ENCODE measurements at places on chromosomes 16 and 17. TPM values are rescaled to one million over a fixed set of nuclear protein-coding genes. Genes with fewer than 3 reads are reported as not detected.
A peak's percentile ranks its signal among the peaks of the same experiment; 100 is the strongest.

DNA sequence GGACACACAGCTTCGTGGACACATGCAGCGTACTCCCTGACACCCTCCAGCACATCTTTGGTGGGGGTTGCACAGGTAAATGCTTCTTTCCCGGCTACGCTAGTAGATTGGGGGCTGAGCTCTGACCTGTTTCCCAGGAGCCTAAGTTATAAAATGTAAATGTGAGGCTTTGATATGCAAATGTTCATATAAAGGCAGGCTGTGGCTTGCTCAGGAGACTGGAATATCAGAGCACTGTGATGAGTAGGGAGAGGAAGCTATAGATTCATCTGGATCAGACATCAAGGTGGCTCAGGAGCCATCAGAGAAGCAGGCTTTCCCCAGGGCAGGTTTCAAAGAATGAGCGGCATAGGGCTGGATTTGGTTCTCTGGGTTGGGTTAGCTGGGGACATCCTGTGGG is 3.4 kb upstream of the ETV4 start:
- DNase-seq = no peak
- peak overlapping the region; percentile 2 for H3K27ac ChIP-seq
- no peak overlapping the region for H3K4me3 ChIP-seq
- peaks cover 12% of the 10 kb centered on the region for H3K27me3 ChIP-seq
- no peaks in the 10 kb centered on the region for H3K36me3 ChIP-seq
- peaks cover 52% of the 10 kb centered on the region for H3K4me1 ChIP-seq

- no peaks in the 10 kb centered on the region for H3K36me3 ChIP-seq
- H3K27ac ChIP-seq = no peak overlapping the region
- H3K4me3 ChIP-seq = no peak overlapping the region
- peaks cover 4% of the 10 kb centered on the region for H3K27me3 ChIP-seq
- H3K4me1 ChIP-seq = peaks cover 11% of the 10 kb centered on the region
These were observed 14.7 kb downstream of the TPPP3 start for GRCh38 chr16:67378642-67379041.

DNA sequence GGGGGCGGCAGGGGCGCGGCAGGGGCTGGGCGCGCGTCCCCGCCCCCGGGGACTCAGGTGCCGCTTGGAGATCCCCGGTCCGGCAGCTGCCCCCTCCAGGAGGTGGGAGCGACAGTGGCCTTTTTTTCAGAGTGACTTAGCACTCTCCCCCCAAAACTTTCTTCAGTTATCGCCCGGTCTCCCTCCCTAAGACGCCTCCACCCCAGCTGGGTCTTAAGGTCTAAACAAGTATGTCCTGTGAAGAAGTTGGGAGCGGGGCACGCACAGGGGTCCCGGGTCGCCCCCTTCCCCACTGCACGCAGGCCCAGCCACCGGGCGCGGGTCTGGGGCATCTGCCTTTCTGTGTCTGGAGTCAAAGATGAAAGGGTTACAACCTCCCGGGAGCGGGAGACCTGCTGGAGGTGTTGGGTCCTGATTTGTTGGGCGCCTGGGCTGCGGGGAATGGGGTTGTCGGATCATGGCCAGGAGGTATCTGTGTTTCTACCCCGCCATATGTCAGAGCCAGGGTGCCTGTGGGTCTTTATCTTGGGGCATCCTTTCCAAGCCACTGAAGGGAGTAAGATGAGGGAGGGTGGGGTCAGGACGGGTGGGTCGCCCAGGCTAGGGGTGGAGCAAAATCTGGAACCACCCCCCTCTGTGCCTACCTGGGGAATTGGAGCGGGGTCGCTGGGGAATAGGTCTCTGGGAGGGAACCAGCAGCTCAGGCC is 757 bp downstream of the FMNL1 start:
- peaks cover 66% of the 10 kb centered on the region for H3K27me3 ChIP-seq
- no peaks in the 10 kb centered on the region for H3K36me3 ChIP-seq
- H3K4me3 ChIP-seq = peak overlapping the region; percentile 57
- no peak for DNase-seq
- H3K27ac ChIP-seq = no peak overlapping the region

DNA sequence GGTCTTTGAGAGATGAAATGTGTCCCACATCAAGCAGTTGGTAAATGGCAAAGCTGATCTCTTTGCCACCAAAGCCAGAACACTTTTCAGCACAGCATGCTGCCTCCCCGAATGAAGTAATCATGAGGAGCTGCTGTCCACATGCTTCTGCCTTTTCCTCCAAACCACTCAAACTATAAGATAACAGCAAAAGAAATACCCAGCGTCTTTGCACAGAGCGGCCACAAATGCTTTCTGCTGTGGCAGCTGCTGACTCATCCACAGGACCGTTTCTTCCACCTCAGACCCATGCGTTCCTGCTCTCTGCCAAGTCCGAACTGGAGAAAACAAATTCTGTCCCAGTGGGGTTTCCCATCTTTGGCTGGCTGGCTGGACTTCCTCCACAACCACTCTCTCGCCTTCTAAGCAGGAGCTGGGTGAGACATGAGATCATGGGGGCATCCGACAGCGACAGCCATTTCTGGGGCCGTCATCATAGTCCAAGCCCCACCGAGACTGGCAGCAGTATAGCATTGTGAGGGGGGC is 27.1 kb downstream of the TBC1D3B start:
- no peak for DNase-seq
- no peaks in the 10 kb centered on the region for H3K36me3 ChIP-seq

ANKRD40CL gene
- total RNA-seq = not detected

SLC43A2 gene
- 15.5 TPM for total RNA-seq
